Suppressor macrophage (primary cell): ENCODE measurements at places on chromosomes 3 and 15.
A peak's percentile ranks its signal among the peaks of the same experiment; 100 is the strongest.

- DNase-seq: no peak
Measured at GRCh38 chr15:98289747-98290146, 329.2 kb downstream of the ARRDC4 start.

- DNase-seq: no peak
Measured at GRCh38 chr3:59411186-59411585, 361.4 kb upstream of the CFAP20DC start.

GRCh38 chr3:133572158-133573053, 1.1 kb upstream of the CDV3 start:
- DNase-seq: peak; percentile 94

DNA sequence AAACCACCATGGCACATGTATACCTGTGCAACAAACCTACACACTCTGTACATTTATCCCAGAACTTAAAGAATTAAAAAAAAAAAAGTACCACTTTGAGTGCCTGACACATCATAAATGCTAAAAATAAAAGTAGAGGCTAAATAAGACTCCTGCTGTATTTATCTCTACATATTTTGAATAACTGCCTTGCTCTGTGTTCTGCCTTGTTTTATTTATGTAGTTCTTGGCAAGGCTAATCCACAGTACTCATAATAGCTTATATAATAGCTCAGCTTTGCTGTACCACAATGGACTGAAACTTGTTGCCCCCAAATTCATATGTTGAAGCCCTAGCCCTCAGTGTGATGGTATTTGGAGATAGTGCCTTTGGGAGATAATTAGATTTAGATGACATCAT, 95.4 kb upstream of the ADAMTS9 start:
- DNase-seq: no peak

DNA sequence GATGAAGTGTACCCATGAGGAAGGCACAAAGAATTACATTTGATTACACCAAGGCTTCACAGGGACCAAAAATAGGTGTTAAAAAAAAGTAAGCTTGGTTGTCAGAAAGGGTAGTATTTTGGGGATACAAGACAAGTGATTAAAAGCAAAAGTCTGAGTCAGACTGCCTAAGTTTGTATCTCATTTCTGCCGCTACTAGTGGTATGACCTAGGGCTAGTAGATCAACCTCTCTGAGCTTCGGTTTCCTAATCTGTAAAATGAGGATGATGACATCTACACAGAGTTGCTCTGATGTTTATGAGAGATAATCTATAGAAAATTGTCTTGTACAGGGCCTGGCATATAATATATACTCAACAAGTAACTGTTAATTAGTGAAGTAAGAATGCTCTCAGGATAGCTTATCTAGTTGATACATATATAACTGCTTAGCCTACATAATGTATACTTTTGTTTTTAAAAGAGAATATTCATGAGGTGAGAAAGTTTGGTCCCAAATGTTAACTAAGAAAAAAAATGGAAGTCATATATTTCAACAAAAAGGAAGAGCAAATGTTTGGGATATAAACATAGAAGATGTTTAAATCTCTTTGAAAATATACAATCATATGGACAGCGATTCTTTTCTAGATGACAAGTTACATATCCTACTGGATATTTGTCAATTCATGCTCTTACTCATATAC, 163.0 kb upstream of the SLC2A2 start:
- DNase-seq: no peak

- DNase-seq: no peak
Measured at GRCh38 chr3:45960289-45960688, 17.0 kb downstream of the CXCR6 start.

DNA sequence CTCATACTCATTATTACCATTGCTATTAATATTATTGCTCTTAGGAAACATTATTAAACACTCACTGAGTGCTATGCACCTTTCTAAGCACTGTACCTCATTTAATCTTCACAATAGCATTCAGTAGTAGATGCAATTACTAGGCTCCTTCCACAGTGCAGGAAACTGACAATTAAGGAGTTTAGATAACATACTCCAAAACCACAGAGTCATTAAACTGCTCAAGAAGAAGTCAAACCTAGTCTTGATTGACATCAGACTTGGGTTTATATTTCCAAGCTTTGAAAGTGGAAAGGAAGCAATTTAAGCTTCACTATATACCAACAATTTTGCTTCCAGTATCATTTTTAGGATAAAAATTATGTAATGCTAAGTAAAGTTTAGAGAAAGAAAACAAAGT, 490.1 kb upstream of the ARRDC4 start:
- DNase-seq: no peak

DNA sequence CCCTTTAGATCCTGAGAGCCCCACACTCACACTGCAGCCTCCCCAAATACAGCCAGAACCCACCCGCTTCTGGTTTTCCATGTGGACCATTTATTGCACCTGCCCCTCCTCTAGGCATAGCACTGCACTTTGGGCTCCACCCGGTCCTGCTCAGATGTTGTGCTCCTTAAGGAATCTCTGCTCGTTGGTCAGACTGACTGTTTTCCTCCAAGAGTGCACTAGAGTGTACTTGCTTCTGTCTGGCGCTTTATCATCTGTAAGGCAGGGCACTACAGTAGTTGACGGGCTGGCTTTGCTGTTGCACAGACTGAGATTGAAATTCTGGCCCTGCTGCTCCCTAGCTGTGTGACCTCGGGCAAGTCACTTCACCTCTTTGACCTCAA, 124.1 kb downstream of the CACNA1D start:
- DNase-seq: no peak

- no peak for DNase-seq
Measured at GRCh38 chr15:47669221-47669620, 48.1 kb upstream of the SEMA6D start.

GRCh38 chr15:88513195-88513594, 33.3 kb downstream of the DET1 start:
- DNase-seq: no peak
